ENCODE measurements at places on chromosomes 1 and 21.

DNA sequence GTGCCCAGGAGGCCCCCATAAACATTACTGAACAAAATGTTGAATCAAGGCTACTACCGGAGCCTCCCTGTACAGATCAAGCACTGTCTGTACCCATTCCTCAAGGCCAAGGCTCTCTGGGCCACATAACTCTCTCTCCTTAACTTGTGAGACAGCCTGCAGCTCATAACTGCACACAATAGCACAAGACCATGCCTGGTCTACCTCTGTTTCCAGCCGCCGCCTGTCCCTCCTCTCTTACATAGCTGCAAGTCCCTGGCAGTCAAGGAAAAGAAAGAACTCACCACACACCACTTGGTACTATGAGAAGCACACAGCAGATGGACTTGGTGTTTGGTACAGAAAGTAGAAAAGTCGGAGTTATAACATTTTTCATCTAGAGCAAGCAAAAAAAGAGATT is 91.1 kb downstream of the SSBP3 start:
- no peak for DNase-seq

- no peak for DNase-seq
Measured at GRCh38 chr1:156165083-156165482, 11.7 kb downstream of the SEMA4A start.

GRCh38 chr1:159752135-159752580 is 28.6 kb upstream of the DUSP23 start:
- no peak for DNase-seq

DNA sequence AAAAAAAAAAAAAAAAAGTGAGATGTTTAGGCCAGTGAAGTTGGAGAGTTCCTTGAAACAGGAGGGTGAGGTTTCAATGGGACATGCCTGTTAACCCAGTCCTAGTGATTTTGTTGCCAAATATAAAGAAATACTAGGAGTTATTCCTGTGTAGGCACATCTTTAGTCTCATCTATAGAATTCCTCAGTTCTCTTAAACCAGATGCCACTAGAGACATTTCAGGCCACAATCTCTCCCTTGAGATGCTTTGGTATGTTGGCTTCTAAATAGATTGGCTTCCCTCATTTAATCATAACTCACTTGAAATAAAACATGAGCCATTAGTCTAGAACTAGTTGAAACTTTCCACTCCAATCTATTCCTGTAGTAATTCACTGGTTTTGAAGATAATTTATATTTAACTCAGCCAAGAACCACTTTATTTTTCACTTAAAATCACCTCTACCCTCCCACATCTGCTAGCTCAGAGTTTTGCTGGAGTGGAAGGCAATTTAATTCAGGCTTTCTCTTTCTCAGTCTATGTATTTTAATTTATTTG is 29.8 kb downstream of the GPR137B start:
- DNase-seq = no peak

- no peak for DNase-seq
Measured at GRCh38 chr1:44860331-44860730, 17.3 kb upstream of the PTCH2 start.

- no peak for DNase-seq
Measured at GRCh38 chr1:106880226-106880625, 176.2 kb upstream of the PRMT6 start.

- no peak for DNase-seq
Measured at GRCh38 chr21:45295576-45296365, 8.1 kb upstream of the POFUT2 start.

- DNase-seq = no peak
Measured at GRCh38 chr1:208855403-208855802, 611.2 kb upstream of the PLXNA2 start.

- no peak for DNase-seq
Measured at GRCh38 chr21:29888437-29888836, 51.4 kb downstream of the GRIK1 start.

- no peak for DNase-seq
Measured at GRCh38 chr1:107702946-107703571, 261.9 kb downstream of the VAV3 start.

GRCh38 chr1:221087919-221088318 is 208.7 kb downstream of the HLX start:
- no peak for DNase-seq

DNA sequence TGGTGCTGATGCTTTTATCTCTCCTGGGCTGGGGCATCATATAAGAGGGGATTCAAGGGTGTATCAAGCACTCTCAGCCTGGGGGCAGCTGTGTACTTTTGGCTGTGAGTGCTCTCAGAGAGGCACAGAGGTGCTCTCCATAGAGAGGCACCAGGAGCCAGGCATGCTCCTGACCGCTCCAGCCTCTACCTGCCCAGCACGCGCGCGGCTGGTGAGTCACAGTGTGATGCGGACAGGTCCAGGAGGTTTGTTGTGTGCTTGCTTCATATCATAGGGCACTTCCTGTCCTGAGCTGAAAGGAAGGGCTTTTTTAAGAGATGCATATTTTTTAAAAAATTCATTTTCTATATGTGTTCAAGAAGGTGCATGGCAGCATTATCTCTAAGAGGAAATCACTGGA is 93.6 kb upstream of the BCAR3 start:
- DNase-seq = no peak

DNA sequence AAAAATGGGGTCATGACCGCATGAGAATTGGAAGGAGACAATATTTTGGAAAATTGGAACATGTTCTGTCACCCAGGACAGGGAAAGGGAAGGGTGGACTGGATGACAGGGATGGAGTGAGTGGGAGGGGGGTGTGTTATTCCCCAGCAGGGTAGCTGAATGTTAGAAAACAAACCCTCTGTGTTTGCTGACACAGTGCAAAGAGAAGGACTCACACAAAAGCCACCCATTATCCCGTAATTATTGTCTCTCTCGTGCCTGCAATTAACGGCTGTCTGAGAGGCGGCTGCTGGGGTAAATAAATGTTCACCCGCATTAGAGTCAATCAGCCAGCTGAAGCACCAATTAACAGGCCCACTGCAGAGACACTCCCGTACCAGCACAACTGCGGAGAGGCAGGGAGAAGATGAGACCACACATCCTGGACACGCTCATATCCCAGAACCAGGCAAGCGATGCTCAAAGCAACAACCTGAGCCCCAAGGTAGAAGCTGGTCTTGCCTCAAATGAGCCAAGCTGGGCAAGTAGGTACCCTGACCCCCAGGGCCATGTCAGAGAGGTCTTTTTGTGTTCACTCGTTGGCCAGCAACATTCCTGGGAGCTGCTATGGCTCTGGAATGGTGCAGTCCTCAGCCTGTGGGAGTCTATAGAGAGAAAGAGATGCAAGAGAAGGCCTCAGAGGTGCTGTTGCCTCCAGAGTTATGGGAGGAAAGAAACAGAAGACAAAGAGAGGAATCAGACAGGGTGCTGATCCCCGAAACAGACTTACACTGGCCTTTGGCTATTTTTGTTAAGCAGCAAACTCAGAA is 19.4 kb downstream of the PLEKHA6 start:
- no peak for DNase-seq

DNA sequence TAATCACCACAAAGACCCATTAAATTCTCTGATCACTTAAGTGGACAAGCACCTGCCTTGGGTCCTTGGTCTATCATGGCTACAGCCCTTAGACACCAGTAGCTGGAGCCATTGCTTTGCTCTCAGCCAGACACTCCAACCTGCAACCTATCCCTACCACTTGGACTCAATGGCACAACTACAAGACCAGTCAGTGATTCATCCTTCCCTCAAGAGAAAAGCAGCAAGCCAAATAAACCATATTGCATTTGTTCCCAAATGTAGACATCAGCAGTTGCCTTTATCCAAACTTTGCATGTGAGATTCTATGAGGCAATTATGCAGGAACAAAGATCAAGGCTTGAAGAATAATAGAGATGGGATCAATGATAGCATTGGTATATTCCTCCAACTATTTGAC is 263.4 kb downstream of the HHIPL2 start:
- DNase-seq = no peak

DNA sequence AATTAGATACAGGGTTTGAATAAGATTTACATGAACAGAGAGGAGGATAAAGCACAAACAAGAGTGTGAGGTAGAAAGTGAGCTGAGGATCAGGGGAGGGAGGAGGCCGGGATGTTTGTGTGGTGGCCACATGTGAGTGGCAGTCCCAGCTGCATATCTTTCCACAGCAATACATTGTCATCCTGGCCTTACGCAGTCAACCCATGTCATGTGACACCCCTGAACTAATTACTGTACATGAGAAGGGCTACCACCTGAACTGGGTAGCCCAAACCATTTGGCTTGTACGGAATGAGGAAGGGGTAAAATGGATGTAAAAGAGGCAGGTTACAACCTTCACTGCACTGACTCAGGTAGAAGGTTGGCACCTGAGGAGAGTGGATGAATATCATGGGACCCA is 4.2 kb downstream of the SLAMF7 start:
- DNase-seq = no peak

GRCh38 chr1:159071970-159072582 is 4.5 kb downstream of the AIM2 start:
- no peak for DNase-seq

- no peak for DNase-seq
Measured at GRCh38 chr1:109975718-109976117, 8.8 kb upstream of the AHCYL1 start.

DNA sequence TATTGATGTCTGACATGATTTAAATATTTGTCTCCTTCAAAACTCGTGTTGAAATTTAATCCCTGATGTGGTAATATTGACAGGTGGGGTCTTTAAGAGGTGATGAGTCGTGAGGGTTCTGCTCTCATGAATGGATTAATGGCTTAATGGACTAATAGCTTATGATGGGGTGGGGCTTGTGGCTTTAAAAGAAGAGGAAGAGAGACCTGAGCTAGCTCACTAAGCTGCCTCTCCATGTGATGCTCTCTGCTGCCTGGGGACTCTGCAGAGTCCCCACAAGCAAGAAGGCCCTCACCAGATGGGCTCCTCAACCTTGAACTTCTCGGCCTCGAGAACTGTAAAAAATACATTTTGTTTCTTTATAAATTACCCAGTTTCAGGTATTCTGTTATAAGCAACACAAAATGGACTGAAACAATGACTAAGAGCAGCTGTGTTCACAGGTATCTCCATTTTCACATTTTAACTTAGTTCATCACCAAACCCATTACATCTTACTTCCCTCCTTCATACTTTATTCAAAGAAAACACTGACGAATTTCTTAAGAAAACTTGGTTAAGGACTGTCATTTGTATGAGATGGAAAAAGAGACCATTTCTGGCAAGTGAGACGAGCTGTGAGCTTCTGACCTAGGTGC is 12.1 kb upstream of the AIM2 start:
- no peak for DNase-seq

GRCh38 chr1:25750923-25751605 is 48.9 kb upstream of the SELENON start:
- DNase-seq = no peak

- DNase-seq = no peak
Measured at GRCh38 chr1:2256435-2257244, 28.5 kb downstream of the SKI start.

GRCh38 chr1:33350611-33351280 is 29.8 kb upstream of the A3GALT2 start:
- DNase-seq = no peak

- no peak for DNase-seq
Measured at GRCh38 chr1:97943354-97943753, 22.5 kb upstream of the DPYD start.

- no peak for DNase-seq
Measured at GRCh38 chr1:117499071-117499470, 106.8 kb upstream of the TENT5C start.

DNA sequence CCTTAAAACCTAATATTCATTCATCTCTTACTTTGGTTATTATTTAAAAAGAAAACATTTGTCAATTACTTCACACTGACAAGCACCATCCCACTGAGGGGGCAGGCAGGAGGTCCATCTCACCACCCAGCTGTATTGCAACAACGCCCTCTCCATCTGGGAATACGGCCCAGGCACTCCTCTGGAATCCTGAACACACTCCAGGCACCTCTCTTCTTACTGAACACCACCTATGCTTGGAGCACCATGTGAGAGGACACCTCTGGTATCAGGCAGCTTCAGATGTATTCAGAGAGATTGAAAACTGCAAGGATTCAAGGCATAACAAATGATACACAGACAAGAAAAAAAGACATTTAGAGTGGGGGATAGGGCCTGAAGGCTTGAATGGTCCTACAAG is 147.1 kb downstream of the CACNA1E start:
- DNase-seq = no peak

DNA sequence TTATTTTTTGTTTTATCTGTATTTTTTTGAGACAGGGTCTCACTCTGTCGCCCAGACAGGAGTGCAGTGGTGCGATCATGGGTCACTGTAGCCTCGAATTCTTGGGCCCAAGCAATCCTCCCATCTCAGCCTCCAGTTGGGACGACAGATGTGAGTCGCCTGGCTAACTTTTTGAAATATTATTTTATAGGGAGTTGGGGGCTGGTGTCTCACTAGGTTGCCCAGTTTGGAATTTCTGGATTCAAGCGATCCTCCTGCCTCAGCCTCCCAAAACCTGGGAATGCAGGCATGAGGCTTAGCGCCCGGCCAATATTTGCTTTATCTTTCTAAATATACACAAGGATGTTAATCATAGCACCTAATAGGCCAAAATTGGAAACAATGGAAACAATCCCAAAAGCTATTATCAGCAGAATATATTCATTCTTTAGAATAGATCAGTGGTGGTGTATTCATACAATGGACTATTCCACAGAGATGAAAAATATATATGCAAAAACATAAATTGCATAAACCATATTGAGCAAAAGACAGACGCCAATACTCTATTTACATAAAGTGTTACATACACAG is 55.9 kb downstream of the DAP3 start:
- no peak for DNase-seq

Measured in activated T-helper 1 cell treated with Interleukin-2 at 50 U/mL for 16 hours (primary cell).